Brain microvascular endothelial cell (primary cell): ENCODE measurements at places on chromosomes 3 and 15.

- no peak for DNase-seq
Observed at GRCh38 chr3:99928771-99929744, 111.4 kb downstream of the CMSS1 start.

GRCh38 chr15:96500508-96500907 is 170.0 kb downstream of the NR2F2 start:
- DNase-seq = no peak

DNA sequence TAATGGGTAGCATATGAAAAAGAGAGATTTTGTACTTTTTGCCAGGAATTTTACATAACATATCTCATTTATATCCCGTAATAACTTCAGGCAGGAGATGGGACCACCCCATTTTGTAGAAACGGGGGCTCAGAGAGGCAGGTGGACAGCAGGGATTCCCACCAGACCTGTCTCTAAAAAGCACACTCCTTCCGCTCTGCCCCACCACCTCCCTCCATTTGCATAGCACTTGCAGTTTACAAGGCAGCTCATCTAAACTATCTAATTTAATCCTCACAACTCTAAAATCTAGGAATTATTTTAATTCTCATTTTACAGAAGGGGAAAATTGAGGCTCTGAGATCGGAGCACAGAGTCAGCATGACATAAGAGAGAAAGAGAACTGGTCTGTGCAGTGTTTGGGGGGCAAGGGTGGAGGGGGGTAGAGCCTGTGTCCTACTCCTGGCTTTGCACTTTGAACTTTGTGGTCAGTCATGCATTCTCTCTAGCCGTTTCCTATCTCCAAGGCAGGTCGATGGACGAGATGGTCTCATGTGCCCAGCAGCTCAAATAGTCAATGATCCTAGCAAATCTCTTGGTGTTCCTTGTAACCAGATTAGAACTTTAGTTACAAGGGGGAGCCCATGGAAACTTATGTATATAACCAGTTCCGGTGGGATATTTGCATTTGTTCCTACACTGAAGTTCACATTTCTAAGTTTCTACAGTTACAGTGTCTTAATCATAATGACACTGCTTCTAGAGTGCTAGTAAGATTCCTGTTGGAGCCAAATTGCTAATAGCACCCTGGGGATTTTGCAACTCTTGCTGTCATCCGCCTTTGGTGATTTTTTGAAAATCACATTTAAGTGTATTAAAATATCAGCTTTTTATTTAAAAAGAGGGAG is 18.6 kb downstream of the CRYGS start:
- no peak for DNase-seq

DNA sequence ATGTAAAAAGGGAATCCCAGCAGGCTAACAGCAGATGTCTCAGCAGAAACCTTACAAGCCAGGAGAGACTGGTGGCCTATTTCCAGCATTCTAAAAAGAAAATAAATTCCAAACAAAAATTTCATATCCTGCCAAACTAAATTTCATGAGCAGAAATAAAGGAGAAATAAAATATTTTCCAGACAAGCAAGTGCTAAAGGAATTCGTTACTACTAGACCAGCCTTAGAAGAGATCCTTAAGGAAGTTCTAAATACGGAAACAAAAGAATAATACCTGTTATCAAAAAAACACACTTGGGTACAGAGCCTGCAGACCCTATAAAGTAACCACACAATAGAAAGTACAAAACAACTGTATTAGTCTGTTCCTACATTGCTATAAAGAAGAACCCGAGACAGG is 41.4 kb downstream of the HDGFL3 start:
- no peak for DNase-seq

DNA sequence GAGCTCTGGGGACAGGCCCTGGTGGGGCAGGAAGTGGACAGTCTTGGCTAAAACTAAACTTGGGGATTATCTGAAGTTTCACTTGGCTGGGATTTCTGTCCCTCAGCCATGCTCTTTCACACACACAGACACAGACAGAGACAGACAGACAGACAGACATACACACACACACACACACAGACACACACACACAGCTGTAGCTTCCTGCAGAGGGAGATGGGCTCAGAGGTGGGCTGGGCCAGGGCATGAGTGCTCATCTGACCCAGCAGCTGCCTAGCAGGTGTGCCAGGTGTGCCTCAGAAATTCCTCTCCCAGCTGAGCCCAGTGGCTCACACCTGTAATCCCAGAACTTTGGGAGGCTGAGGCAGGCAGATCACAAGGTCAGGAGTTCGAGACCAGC is 3.3 kb downstream of the RHOV start:
- no peak for DNase-seq

DNA sequence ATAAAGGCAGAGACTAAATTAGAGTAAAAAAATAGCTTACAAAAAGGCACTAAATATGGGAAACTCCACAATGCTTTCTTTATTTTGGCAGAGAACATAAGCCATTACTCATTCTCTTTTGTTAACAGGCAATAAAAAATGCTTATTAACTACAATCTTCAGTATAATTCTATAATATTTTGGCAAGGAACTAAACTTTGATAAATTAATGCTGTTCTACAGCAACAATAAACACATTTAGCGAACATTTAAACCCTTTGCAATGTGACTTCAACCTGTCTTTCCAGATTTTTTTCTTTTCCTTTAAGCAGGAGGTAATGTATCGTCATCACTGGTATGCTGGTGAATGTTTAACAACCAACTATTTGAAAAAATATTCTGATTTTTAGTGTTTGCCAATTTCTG is 42.2 kb upstream of the POU1F1 start:
- DNase-seq = no peak

DNA sequence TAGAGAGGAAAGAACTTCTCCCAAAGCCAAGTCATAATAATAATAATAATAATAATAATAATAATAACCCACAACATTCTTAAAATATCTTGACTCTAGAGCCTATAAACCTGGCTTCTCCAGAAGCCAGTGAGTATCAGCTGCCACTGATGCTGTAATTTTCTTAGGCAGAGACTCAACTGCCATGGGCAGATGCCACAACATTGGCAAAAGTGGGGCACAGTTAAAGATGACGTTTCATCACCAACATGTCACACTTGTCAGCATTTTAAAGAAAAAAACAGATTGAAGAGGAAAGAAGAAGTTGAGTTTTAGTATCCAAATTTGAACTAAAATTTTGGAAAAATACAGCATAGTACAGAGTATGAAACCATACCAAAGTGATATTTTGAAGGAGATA is 265.0 kb downstream of the ZMAT3 start:
- no peak for DNase-seq

DNA sequence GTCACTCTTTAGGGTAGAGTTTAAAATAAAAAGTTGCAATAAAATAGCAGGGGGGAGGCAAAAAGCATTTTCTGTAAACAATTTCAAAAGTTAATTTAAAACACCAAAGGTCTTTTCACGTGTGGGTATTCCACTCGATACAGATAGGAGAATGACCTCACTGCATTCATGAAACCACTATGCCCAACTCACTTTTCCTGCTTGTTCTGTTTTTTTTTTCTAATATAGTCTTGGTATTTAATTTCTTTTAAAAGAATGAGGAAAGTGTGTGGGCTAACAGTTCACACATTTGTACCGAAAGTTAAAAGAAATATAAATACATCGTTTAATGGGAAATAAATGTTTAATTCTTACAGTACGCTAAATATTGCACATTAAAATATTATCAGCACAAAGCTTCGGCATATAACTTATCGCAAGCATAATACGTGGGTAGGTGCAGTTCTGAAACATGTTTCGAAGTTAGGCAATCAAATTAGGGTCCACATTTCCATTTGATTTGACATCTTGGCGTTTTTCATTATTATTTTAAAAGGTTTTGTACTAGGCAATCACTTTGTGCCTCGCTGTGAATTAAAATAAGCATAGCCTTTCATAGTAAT is 41.4 kb downstream of the VGLL4 start:
- DNase-seq = no peak

DNA sequence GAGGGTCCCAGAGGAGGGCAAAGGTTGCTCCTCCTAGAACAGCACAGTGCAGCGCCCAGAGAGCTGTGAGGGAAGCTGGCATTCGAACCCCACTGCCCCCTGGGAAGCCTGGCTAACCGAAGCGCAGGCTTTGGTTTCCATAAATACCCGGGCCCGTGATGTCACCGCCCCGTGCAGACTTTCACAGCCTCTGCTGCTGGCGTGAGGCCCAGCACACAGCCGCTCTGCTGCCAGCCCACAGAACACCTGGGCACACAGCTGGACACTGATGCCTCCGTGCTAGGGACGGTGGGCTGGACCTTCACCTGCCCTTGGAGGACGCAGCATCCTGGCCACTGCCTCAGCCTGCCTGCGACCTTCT is 1.0 kb downstream of the IQSEC1 start:
- no peak for DNase-seq

GRCh38 chr3:25945836-25946235 is 155.9 kb downstream of the OXSM start:
- no peak for DNase-seq

GRCh38 chr3:183533412-183534132 is 21.9 kb downstream of the KLHL6 start:
- no peak for DNase-seq

DNA sequence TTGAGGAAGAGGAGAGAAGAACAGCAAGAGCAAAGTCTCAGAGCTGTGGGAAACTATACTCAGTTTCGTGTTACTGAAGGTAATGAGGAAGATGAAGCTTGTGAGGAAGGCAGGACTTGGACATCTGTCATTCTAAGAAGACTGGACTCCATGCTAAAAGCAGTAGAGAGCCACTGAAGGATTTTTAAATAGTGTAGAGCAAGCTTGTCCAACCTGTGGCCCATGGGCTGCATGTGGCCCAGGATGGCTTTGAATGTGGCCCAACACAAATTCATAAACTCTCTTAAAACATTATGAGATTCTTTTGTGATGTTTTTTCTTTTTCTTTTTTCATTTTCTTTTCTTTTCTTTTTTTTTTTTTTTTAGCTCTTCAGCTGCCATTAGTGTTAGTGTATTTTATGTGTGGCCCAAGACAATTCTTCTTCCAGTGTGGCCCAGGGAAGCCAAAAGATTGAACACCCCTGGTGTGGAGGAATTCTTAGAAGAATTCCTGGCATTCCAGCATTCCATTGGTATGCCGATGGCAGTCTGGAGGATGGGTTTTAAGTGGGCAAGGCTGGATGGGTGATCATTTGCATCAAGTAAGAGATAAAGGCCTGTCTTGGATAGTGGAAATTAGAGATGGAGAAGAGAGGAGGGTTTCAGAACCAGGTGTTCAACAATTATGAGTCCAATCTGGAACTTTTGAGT is 6.9 kb upstream of the NFKBIZ start:
- DNase-seq = no peak

DNA sequence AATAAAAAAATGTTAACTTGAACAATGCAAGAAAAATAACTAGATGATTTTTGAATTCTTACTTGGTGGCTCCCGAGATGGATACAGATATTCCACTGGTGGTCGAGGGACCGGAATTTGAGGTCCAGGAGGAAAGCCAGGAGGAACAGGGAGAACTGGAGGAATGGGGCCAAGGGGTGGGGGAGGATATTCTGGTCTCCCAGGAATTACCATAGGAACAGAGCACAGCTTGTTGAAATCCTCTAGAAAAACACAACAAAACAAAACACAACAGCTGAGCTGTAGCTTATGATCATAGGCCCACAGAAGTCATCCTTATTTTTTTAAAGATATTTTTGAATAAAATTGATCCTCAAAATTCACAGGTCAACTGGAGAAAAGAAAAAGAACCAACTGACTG is 129.4 kb downstream of the FBN1 start:
- DNase-seq = no peak

GRCh38 chr3:8621872-8622271 is 22.7 kb downstream of the SSUH2 start:
- DNase-seq = peak; percentile 83

- DNase-seq = no peak
Observed at GRCh38 chr3:12232785-12233300, 56.0 kb upstream of the PPARG start.

- no peak for DNase-seq
Observed at GRCh38 chr15:29550834-29551465, 271.3 kb downstream of the TJP1 start.

- no peak for DNase-seq
Observed at GRCh38 chr15:45441686-45442085, 63.3 kb upstream of the GATM start.

GRCh38 chr15:66403323-66403722 is 16.6 kb downstream of the MAP2K1 start:
- DNase-seq = no peak

GRCh38 chr15:50137330-50137761 is 18.3 kb upstream of the ATP8B4 start:
- peak; percentile 70 for DNase-seq

DNA sequence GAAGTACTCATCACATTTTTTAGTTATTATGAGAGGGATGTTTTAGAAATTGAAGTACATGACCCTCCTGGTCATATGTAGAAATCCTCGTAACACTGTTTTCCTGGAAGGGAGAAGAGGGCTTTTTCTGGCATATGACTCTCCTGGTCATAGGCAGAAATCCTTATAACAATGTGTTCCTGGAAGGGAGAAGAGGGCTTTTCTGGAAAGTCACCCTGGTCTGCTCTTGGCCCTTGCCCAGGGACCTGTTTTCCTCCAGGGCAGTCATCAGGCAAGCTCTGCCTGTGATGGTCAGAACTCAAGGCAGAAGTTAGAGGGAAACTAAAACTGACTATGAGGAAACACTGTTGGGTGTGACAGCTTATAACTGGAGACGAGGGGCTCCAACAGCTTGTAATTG is 27.7 kb downstream of the LAMP3 start:
- DNase-seq = no peak

DNA sequence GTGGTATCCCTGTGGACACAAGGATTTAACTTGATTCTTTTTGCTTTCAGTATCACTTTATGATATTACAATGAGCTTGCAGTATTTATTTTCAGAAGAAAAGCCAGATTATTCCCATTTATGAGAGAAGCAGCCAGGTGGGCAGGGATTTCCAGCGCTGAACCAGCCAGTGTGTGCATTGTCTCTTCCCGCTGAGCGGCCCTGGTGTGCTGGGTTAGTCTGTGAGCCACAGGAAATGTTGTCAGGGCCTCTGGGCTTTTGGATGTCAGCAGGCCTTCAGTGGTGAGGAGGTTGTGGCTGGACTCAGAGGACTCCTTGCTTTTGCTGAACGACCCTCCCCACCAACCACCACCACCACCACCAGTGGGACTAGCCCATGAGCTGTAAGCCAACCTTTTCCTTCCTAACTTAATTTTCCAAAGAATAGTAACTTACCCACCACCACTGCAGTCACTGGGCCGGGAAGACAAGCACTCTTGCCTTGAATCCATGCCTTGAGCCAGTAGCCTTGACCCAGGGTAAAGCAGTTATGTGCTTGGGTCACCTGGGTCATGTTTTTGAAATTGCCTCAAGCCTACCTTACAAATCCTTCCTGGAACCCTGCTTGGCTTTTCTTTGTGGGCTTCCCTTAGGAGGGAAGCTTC is 33.1 kb downstream of the FLNB start:
- DNase-seq = peak; percentile 41

- DNase-seq = no peak
Observed at GRCh38 chr15:65769482-65769881, 22.6 kb downstream of the DENND4A start.

DNA sequence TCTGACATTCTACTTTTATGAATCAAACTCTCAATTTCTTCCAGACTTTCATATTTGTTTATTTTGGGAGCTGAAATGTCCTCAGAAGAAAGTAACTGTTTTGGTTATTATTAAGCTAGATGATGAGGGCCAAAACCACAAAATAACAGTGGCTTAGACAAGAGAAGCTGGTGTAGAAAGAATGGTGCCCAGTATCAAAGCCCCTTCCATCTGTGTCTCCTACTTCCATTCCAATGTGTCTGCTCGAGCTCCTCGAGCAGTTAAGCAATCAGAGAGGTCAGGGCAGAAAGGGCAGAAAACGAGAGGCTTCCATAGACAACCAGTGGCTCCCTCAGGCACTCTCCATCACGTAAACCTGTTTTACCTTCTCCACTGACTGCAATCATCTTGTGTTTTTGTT is 59.7 kb upstream of the MAGI1 start:
- DNase-seq = no peak
